ENCODE measurements at places on chromosomes 1 and 21. TPM values are rescaled to one million over a fixed set of nuclear protein-coding genes. Genes with fewer than 3 reads are reported as not detected.

Gene HIVEP3
- 3.6 TPM for total RNA-seq

Gene APCS
- total RNA-seq = not detected

Gene LMX1A
- not detected for total RNA-seq

- no peak for DNase-seq
Measured at GRCh38 chr1:9376430-9376829, 83.7 kb downstream of the SPSB1 start.

GRCh38 chr1:205592443-205593003, 39.3 kb downstream of the ELK4 start:
- DNase-seq = no peak

DNA sequence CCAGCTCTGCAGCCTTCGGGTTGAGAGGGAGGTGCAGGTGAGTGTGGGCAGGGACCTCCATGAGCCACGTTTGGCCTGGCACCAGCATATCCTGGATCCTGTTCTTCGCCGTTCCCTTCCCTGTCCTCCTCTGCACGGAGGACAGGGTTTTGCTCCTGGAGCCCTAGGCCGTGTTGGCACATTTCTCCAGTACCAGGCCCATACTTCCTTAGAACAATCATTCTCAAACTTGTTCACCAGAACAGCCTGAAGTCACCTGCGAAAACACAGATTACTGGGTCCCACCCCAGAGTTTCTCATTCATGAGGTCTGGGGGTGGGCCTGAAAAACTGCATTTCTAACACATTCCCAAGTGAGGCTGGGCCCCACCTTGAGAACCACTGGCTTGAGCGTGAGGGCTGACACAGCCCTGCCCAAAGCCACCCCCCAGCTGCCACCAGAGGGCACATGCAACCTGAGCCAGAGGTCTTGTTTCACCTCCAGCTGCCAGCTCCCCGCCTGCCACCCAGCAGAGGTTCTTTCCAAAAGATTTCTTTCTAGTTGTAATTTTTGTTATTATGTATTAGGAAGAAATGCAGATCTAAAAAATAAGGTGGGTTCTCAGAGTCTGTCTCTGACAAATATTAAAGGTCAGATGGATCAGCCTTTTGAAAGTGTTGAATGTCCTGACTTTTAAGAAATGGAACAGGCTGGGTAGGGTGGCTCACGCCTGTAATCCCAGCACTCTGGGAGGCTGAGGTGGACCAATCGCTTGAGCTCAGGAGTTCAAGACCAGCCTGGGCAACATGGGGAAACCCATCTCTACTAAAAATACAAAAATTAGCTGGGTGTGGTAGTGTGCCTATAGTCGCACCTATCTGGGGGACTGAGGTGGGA, 39.6 kb upstream of the LDLRAP1 start:
- peak; percentile 47 for DNase-seq

DNA sequence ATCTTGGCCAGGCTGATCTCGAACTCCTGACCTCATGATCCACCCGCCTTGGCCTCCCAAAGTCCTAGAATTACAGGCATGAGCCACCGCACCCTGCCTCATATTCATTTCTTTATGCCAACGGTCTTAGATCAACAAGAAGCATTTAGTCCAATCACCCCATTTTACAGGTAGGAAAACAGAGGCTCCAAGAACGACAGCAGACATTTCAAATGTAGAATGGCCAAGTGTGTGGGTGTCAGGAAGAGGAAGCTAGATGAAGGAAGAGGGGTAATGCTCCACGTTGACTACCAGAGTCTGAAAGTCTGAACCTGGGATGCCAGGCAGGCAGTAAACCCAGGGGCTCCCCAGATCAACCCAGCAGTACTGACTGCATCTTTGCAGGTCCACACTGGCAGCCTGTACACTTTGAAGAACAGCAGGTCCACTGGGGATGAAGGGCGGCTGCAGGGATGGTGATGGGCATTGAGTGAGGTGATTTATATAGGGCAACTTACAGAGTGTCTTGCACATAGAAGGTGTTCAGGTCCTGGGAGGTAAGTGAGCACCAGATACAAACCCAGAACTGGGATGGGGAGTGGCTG, 120.2 kb downstream of the EPHB2 start:
- no peak for DNase-seq
